ENCODE measurements at places on chromosomes 5 and 9.

- no peak for DNase-seq
These were observed 38.9 kb upstream of the TNFAIP8 start for GRCh38 chr5:119316906-119317305.

- no peak for DNase-seq
These were observed 388.9 kb upstream of the ACTBL2 start for GRCh38 chr5:57871496-57871895.

DNA sequence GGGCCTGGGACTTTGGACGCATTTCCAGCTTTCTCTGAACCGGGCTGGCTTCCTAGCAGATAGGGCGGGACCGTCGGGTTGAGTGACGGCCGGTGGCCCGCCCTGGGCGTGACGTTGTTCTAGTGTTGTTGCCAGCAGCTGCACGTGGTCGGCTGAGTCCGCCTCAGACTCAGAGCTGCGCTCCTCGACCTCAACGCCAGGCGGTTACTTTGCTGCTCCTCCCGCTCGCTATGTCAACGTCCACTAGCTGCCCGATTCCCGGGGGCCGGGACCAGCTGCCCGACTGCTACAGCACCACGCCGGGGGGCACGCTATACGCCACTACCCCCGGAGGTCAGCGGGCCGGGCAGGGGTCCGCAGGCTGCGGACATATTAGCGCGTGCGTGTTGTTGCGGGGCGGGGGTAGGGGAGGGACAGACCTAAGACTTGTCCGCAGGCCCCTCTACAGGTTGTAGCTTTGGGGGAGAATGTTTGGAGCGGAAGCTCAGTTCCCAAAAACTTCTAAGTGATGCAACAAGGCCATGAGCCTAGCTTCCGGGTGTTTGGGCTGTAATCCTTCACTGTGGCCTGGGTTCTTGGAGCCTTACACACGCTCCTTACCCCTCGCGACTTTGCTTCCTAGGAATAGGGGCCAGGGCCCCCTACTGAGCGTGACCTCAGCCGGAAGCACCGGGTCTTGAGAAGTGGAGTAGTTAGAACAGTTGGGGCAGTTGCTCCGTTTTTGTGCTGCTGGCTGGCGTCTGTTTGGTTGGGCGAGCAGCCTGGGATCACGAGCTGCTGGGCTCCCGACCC lies at the start of gene EIF4EBP3:
EIF4EBP3 (plus strand) TSS at position 155 of the 792 bp plus-strand sequence; CDS start at position 231, 76 bp downstream.
- DNase-seq: peak; percentile 100

DNA sequence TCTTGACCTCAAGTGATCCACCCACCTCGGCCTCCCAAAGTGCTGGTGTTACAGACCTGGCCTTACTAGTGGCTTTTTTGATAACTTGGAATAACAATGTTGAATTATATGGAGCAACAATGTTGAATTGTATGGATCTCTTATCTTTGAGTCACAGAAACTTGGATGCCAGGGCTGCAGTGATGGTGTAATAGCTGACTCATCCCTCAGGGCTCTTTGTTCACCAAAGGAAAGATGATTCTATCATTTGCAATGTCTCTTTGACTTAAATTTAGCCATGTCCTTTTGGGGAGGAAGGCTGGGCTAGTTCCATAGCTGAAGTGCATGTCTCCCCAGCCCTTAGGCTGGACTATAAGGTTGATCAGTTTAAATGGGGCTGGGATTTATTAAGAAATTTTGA lies 172.3 kb downstream of the PDZD2 start:
- DNase-seq: no peak

- no peak for DNase-seq
These were observed 85.6 kb upstream of the CACNA1B start for GRCh38 chr9:137791947-137792346.

DNA sequence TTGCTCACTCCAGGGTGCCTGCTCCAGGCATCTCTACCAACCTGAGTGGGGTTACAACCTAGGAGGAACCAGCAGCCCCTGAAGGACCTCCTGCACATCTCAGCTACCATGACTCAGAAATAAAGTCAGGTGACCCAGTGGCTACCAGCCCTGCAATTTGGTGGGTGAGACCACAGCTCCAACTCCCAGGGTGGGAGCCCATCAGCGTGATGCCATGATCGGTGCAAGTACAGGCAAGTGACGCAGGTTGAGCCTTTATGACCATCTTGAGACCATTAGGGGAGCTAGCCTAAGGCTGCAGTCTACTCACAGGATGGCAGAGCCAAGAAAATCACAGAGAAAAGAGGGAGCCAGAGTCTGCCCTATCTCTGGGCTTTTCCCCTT lies 8.6 kb downstream of the SEPTIN8 start:
- DNase-seq: no peak

DNA sequence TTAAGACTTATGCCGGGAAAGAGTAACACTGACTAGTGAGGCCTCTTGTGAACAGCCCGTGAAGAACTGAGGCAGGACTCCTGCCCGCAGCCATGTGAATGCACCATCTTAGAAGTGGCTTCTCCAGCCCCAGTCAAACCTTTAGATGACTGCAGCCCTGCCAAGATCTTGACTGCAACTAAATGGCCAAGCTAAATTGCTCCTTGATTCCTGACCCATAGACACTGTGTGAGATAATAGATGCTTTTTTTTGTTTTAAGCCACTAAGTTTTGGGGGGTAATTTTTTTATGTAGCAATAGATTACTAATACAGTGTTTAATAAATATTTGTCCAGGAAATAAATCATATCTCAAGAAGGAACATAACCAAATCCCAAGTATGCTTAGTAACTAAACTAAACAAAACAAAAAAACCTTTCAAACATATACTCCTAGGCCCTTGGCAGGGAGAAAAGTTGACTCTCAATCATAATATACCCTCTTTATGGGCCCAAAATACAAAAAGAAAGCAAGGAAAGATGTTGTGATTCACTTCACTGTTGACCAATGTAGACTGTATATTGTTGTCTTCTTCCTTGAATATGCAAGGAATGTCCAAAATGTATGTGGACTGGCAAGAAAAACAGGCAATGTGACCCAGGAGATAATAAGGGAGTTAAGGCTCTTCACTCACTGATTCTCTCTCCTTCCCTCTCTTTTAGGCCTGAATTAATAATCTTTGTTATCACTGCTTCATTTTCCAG lies 79.7 kb upstream of the ZNF366 start:
- no peak for DNase-seq

Data from ELF-1 (cell line).